ENCODE measurements at places on chromosomes 5 and 9.
A peak's percentile ranks its signal among the peaks of the same experiment; 100 is the strongest.

DNA sequence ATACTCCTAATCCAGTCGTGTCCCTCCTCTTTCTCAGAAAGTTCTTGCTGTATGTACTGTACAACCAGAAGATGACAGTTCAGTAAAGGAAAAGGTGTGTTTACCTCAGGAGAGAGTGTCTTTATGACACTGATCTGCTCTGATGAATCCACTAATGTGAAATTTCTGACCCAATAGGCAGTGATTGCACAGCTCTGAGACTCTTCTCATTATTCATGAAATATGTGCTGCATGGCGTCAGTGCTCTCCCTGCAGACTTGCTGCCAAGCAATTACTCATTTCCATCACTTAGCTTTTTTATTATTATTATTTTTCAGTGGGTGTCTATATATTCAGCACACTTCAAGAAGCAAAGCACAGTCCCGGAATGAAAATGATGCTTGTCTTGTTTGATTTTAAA, 389.0 kb downstream of the RASEF start:
- no peak for DNase-seq

GRCh38 chr9:137614631-137615386, 4.0 kb upstream of the EHMT1 start:
- DNase-seq = no peak

DNA sequence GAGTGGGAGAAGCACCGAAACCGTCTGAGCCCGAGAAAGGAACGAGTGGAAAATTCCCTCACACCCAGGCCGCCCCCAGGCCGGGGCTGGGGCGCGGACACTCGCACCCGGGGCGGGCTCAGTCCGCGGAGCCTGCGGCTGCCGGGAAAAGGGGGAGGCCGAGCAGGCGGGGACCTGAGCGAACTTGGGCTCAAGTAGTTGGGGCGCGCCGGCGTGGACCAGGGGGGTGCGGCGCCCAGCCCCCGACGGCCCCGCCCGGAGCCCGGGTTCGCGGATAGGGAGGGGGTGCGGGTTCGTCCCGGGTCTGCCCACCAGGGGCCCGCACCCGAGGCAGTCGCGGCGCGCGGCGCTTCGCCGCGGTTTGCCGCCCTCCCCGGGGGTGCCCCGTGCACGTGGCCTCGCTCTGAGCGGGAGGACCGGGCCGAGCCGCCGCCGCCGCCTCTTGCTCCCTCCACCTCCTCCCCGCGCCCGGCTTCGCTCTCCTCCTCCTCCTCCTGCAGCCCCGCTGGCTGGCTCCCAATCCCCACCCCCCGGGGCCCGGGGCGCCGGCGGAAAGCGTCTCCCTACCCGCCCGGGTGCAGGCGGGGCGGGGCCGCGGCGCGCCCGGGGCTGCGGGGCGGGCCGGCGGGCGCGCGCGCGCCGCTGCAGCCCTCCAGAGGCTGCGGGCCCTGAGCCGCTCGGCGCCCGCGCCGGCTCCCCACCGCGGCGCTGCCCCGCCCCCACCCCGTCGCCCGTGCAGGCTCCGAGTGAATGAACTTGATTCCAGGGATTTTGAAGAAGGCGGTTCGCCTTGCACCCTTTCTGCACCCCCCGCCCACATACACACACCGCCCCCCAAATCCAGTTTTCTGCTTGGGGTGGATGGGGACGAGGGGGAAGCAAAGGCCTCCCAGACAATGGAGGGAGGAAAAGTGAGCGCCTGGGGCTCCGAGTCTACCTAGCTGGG, 1.3 kb upstream of the NFIB start:
- no peak for DNase-seq

- DNase-seq = no peak
These were observed 37.9 kb downstream of the SLC6A7 start for GRCh38 chr5:150227606-150228273.

GRCh38 chr5:132686193-132686592, 12.4 kb downstream of the IL4 start:
- DNase-seq = no peak

DNA sequence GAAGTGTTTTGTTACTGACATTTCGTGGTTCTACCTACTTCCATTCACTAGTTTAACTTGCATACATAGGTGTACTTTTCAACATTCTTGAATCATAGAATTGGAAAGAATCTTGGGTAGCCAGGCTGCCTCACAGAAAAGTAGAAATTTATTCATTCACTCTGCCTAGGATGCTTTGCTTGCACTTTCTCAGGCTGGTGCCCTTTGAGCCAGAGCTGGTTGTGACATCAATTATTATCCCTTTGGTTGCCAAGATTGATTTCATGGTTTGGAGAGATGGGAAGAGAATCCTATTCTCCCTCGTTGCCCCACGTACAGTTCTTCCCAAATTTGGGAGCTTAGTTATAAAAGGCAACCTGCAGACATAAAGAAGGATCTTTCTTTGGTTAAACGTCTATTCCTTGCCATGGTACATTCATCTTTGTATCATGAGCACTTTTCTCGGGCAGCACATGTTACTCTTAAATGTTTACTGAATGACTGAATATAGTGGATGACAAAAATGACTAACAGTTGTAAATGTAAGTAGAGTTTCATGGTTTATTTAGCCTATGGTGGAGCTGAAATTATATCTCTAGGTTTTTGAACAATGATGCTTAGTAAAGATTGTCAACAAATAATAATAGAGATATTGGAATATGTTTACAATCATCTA, 195.5 kb downstream of the COMMD10 start:
- DNase-seq = no peak

GRCh38 chr5:71475788-71476384, 20.4 kb downstream of the BDP1 start:
- no peak for DNase-seq

DNA sequence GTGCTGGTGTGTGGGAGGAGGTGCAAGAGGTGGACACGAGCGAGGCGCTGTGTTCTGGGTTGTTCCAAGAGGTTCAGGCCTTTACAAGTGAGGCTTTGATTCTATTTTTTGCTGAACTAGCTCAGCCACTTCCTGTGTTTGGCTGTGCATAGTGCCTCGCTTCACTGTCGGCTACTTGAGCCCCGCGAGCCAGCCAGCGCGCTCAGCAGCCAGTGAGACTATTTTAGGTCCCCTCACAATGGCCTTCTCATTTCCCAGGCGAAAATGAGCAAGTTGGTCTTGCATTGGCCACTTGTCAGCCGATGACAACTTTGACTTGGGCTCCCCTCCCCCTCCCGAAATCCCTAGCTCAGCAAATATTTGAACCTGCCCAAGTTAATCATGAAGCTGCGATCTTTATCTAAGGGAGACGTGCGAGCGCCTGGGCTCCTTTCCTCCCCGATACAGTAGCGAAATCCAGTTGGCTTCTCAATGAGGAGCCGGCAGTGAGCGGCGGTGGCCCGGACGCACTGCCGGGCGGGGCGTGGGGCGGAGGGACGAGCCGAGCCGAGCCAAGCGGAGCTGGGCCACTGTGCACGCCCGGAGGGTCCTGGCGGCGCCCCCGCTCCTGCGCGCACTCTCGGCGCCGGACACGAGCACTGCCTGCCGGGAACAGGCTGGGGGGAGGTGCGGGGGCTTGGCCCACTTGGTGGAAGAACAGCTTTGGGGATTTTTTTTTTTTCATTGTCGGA, 72.6 kb downstream of the PIK3R1 start:
- peak; percentile 81 for DNase-seq

GRCh38 chr9:112753725-112754124, 3.2 kb downstream of the SNX30 start:
- DNase-seq = no peak

DNA sequence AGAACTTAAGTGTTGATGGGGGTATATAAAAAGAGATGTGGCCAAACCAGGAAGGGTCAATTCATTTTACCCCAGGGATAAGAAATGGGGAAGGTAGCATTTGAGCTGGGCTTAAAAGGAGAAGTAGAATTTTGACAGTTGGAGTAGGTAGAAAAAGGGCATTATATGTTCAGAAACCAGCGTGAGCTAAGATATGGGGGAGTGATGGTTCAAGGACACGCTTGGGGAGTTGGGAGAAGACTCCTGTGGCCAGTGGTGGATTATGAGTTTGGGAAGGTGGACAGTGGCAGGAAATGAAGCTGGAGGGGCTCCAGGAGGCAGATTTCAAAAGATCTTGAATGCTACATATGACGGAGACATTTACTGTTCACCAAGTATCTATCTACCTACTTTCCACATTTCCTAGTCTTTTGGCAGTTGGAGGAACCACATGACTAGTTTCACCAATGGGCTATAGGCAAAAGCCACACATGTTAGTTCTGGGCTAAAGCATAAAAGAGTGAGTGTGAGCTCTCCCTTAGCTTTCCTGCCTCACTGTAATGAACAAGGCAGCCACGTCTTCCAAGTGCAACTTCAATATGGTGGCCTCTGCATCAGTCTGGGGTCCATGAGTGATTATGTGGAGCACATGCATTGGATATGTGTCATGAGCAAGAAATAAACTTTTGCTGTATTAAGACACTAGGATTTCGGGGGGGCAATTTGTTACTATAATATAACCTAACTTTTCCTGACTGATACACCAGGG, 15.7 kb upstream of the GSN start:
- DNase-seq = no peak

DNA sequence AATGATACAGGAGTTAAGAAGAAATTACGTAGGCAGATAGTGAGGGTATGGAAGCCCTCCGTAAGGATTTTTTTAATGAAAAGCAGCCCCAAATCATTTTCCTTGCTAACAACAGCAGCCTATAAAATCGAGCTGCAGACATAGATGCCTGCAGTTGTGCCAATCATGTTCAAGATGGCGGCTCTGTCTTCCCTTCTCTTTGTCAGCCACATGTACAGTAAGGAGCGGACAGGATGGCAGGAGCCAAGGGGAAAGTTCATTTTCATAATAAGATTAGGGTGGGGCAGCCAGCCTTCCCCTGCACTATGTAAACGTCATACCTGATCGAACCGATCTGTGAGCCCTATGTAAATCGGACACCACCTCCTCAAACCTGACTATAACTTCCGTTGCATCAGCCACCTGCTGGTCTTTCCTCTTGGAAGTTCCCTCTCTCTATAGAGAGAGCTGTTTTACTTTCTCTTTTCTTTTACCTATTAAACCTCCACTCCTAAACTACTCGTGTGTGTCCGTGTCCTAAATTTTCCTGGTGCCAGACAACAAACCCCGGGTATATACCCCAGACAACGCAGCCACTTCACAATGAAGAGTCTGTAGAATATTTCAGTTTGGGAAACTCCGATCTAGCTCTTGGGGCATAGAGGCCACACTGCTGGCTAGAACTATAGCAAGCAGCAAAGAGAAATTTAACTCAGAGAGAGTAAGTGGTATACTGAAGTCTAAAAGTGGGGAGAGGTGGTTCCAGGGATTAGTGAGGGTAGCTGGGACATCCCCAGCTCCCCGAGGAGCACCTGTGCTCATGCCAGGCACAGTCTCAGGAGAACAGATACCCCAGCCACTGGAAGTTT, 20.8 kb upstream of the SLC24A2 start:
- no peak for DNase-seq

GRCh38 chr9:133806623-133807010, 68.5 kb upstream of the SARDH start:
- no peak for DNase-seq

GRCh38 chr5:151662805-151663204, 23.9 kb downstream of the SPARC start:
- no peak for DNase-seq

GRCh38 chr9:121073038-121073437, 1.7 kb upstream of the CNTRL start:
- DNase-seq = no peak

GRCh38 chr5:16934123-16934522, 2.0 kb downstream of the MYO10 start:
- no peak for DNase-seq

DNA sequence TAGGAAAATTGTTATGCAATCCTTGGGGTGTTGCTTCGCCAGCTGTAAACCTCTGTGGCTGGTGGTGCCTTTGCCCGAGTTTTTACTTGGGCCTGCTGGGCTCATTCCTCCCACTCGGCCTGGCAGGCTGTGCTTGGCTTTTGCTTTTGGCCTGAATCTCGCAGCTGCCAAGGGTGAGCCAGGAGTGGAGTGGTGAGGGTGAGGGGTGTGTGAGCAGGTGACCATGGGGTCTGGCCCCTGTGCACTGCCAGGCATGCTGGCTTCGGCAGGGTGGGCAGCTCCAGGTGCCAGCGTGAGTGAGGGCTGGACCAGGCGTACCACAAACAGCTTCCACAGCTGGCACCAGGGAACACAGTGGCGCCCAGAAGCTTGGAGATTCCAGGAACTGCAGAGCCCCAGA, 12.6 kb upstream of the DHFR start:
- DNase-seq = no peak

DNA sequence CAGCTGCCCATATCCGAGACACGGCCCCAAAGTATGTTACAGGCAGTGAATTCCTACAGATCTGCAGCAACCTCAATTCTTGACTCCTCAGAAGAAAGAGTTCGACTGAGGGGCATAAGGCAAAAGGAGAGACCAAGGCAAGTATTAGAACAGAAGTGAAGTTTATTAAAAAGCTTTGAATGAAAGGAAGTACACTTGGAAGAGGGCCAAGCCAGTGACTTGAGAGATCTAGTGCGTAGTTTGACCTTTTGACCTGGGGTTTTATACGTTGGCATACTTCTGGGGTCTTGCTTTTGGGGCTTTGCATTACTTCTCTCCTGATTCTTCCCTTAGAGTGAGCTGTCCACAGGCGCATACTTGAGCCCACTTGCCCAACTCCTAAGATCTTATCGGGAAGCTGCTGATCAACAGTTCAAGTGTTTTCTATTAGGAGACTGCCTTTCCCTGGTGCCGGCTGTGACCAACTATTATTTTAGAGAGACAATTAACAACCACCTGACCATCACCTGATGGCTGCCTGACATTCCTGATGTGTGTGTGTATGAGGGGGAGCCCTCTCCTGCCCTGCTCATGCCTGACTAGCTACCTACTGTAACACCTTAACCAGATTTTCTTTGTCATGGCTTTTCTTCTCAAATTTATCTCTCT, 1.5 kb upstream of the DEPDC1B start:
- no peak for DNase-seq

DNA sequence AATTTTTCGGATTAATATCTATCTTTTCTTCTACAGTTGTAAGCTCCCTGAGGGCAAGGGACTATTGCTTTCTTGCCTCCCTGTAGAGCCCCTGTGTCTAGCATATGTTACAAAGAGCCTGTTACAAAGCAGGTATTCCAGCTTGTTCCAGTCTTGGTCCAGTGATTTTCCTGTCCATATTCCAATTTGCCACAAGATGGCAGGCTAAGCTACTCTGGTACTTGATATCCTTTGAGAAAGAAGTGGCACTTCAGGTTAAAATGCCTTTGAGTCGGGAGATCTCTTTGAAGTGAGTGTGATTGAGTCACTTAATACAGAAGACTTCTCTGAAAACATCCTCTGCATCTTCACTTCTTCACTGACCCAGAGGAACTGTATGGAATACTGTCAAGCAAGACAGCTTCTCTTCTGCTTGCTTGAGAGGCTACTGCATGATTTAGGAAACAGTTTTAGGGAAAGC, 24.5 kb downstream of the CAVIN4 start:
- DNase-seq = peak; percentile 56

- peak; percentile 66 for DNase-seq
These were observed 37.0 kb downstream of the MAMDC2 start for GRCh38 chr9:70080481-70081119.

Measured in LNCaP clone FGC (cell line).